ENCODE measurements at places on chromosomes 6 and 20. TPM values are rescaled to one million over a fixed set of nuclear protein-coding genes. Genes with fewer than 3 reads are reported as not detected.
A peak's percentile ranks its signal among the peaks of the same experiment; 100 is the strongest.

DNA sequence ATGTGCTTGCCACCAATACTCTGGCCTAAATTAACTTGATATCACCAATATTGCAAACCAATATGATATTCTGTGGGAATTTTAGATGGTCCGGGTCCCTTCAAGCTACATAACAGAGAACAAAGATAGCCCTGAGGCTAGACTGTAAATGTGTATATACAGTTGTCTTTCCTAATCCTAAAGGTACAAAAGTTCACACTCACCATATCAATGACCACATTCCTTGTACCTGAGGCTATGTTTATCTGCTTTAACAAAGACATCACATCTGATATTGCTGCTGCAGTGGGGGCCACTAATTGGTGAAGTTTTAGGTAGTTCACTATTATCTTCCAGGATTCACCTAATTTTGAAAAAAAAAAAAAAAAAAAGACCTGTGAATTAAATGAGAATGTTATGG lies 38.6 kb upstream of the VGLL2 start:
- no peak overlapping the region for H3K27ac ChIP-seq
- H3K4me3 ChIP-seq: no peak overlapping the region
- no peaks in the 10 kb centered on the region for H3K27me3 ChIP-seq

DNA sequence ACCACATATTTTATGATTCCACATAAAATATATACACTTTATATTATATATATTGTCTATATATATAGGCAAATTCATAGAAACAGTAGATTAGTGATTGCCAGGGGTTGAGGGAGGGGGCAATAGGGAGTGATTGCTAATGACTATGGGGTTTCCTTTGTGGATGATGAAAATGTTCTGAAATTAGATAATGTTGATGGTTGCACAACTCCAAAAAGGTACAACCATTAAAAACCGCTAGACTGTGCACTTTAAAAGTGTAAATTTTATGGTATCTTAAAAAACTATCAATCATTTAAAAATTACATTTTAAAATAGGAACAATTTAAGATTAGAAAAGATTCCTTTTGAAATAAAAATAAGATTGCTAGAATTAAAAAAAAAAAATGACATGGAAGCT lies 23.8 kb upstream of the CEP85L start:
- no peak overlapping the region for H3K4me3 ChIP-seq
- H3K27ac ChIP-seq: no peak overlapping the region
- H3K27me3 ChIP-seq: no peaks in the 10 kb centered on the region
- DNase-seq: no peak
- no peaks in the 10 kb centered on the region for H3K36me3 ChIP-seq

DNA sequence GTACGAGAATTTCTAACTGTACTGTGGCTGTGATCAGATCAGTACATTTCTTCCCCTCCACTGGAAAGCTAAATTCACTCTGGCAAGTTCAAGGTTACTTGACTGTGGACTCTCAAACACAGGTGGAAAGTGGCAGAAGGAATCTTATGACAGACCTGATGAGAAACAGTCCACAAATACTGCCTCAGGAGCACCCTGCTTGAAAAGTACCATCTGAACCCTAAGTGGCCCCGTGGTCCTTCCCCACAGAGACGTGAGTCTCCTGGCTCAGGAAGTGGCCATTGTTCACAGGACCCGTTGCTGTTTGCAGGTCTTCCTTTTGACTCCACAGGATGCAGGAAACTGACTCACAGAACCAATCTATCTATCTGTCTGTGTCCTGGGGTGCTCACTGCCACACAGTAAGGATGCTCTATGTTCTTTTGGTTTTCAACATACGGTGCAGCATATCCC lies 47.5 kb upstream of the NHSL1 start:
- H3K27me3 ChIP-seq: no peaks in the 10 kb centered on the region
- no peak overlapping the region for H3K4me3 ChIP-seq
- H3K36me3 ChIP-seq: no peaks in the 10 kb centered on the region
- H3K4me1 ChIP-seq: no peaks in the 10 kb centered on the region
- DNase-seq: no peak

Gene CST4
- not detected for total RNA-seq

DNA sequence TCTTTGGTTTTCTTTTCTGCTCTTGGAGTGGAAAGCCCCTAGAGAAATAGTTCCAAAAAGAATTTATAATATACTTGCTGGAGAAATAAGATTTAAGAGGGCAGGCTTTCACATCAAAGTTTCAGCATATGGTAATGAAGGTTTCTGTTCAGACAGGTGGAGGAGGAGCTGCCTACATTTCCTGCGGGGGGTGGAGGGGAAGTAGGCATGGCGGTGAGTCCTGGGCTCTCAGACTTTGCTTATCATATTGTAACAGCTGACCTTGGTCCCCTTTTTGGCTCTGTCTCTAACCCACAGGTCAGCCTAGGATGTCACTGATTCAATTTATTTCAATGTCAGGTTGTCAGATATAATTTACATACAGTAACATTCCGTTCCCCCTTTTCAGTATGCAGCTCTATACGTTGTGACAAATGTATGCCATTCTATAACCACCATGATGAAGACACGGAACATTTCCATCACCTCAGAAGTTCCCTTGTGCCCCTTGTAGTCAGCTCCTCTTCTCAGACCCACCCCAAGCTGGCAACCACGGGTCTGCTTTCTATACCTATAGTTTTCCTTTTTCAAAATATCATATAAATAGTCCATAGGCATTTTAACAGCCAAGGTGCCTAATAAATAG lies 77.6 kb upstream of the GGTLC1 start:
- H3K4me1 ChIP-seq: peaks cover 11% of the 10 kb centered on the region
- peak overlapping the region; percentile 15 for H3K27ac ChIP-seq
- no peaks in the 10 kb centered on the region for H3K27me3 ChIP-seq

Data from T-cell (primary cell).